Endothelial cell of umbilical vein (primary cell): ENCODE measurements at places on chromosomes 2 and 18. TPM values are rescaled to one million over a fixed set of nuclear protein-coding genes. Genes with fewer than 3 reads are reported as not detected.

The LONRF2 gene
- total RNA-seq: not detected in 2 replicates

The TANK gene
- total RNA-seq: 83.2 and 88.2 TPM in 2 replicates

The GAD1 gene
- total RNA-seq: 0.60 TPM in 1 of 2 replicates, not detected in the other

The FIGN gene
- 6.6 and 8.1 TPM in 2 replicates for total RNA-seq

The RBM44 gene
- 0.44 and 0.53 TPM in 2 replicates for total RNA-seq

The RESP18 gene
- not detected in 2 replicates for total RNA-seq

The LRRC30 gene
- not detected in 2 replicates for total RNA-seq
